ENCODE measurements at places on chromosomes 7 and 10.

- DNase-seq, result no peak
These were observed 133.4 kb upstream of the ADO start for GRCh38 chr10:62671104-62671503.

GRCh38 chr10:36388166-36388565, 737.2 kb upstream of the ANKRD30A start:
- DNase-seq, result no peak

GRCh38 chr10:47401874-47402640, 18.0 kb upstream of the ZNF488 start:
- no peak for DNase-seq

DNA sequence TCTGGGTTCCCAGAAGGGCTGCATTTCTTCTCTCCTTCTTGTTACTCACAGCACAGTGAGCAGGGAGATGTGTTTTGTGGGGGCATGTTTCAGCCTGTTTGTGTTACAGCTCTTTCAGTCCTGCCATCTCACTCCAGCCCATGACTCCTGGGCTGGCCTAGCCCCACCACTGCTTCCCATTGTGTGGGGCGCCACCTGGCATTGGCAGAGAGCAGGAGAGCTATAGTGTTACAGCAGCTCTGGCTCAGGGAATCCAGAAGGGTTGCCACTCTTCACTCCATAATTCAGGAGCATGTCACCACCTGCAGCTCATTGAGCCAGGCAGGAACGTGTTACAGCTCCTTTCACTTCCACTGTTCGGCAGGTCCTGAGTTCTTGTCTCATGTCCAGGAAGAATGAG, 30.0 kb downstream of the CLDN12 start:
- no peak for DNase-seq

- DNase-seq, result no peak
These were observed 982.8 kb upstream of the SORCS1 start for GRCh38 chr10:108147346-108147745.

DNA sequence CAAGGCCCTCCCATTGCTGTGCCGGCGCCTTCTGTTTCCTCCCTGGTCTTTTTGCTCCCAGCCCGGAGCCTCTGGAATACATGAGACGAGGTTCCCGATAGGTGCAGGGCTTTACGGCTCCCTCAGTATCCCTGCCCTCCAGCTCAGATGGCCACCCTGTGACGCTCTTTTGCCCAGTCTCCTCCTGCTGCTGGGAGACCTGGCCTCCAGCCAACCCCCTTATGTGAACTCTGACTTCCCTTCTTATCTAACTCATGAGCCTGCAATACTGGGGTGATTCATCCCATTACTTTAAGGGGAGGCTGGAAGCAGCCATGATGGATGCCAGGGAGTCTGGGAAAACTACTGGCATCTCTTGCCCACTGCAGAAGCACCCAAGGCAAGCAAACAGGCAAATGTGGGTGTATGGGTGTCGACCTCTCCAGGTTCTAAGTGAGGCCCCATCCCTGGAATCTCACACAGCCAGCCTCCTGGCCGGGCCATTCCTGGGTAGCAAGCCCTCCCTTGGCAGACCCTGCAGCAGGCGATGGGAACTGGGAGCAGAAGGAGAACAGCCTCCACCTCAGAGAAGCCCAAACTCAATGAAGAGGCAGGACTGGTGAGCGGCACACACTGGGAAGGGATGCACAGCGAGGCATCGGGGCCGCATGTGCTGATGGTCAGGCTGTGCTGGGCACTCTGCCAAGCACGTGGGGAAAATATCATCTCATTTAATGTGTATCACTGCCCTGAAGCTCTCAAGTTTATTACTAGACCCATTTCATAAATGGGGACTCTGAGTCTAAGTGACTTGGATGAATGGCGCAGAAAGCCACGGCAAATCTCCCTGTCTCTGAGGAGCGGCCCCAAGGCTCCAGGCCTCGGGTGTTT, 97.5 kb downstream of the FAM53B start:
- DNase-seq, result no peak

GRCh38 chr10:109982123-109982522, 25.7 kb upstream of the ADD3 start:
- DNase-seq, result no peak

DNA sequence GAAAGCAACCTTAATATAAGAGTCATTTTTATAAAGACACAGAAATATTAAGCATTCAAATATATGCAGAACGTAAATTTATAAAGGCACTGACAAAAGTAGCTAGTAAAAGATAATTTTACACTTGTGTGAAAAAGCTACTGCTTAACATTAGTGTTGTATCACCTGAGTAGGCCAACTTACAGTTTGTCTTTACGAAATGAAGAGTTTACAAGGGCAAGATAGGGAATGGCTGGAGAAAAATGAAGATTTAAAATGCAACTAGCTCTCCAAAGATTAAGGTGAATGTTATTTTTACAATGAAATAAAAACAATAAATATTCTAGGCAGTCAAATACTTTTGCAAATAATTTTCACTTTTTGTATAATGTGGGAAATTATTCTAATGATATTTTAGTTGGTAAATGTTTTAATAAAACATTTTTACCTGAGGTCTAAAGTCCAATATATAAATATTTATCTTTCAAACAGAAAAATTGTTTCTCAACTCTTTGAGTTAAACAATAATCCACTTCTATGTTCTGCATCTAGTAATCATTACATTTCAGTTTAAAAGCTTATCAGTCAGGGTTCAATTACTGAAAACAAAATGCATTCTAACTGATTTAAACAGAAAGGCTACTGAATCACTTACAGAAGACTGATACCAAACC, 382.6 kb downstream of the IPMK start:
- no peak for DNase-seq

DNA sequence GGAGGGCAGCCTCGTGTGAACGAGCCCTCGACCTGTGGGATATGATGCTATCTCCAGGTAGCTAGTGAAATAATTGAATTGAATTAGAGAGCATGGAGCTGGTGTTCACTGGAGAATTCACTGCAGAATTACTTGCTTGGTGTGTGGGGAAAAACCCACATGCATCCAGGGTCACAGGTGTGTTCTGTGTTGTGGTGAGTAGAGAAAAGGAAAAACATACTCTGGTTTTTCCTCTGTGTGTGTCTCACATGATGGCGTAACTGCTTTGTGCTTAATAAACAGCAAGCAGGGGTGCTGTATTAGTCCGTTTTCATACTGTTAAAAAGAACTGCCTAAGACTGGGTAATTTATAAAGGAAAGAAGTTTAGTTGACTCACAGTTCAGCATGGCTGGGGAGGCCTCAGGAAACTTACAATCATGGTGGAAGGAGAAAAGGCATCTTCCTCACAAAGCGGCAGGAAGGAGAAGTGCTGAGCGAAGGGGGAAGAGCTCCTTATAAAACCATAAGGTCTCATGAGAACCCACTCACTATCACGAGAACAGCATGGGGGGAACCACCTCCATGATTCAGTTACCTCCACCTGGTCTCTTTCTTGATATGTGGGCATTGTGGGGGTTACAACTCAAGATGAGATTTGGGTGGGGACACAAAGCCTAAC, 62.6 kb downstream of the TACR2 start:
- no peak for DNase-seq

DNA sequence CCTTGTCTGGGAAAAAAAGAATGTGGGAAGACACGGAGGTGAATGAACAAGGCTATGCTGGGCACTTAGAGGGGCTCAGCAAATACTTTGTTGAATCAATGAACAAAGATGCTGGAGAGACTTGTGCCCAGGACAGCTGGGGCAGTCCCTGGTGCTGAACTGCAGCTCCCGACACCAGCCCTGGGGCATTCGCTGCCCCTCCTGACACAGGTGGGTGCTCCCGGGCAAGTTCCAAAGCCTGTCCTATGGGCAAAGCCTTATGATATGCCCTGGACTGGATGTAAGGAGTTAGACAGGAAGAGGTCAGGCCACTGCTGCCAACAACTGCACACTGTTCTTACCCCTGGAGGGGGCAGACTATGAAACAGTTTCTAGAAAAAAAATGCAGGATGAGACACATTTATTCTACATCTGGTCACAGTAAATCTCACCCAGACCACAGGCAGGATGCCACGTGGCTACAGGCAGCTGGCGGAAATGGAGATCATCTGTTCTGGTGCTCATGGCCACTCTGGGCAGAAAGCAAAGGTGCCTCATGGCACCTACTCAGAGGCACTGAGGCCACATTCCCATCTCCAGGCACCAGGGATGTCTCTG, 21.9 kb upstream of the FRAT2 start:
- no peak for DNase-seq

DNA sequence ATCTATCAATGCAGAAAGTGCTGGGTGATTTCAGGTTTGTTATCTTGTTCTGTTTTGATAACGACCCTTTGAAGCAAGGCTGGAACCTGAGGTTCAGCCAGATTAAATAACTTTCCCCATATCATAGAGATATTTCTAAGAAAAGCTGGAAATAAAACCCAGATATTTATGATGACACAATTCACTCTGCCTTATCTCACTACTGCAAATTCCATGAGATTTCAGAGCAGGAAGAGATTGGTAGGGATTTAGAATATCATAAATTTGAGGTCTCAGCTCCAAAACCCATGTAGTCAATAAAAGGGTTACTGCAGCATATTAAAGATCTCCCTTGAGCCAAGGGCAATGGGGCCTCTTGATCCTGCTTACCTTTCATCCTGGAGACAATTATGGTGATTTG, 692.5 kb upstream of the IGFBP3 start:
- no peak for DNase-seq

DNA sequence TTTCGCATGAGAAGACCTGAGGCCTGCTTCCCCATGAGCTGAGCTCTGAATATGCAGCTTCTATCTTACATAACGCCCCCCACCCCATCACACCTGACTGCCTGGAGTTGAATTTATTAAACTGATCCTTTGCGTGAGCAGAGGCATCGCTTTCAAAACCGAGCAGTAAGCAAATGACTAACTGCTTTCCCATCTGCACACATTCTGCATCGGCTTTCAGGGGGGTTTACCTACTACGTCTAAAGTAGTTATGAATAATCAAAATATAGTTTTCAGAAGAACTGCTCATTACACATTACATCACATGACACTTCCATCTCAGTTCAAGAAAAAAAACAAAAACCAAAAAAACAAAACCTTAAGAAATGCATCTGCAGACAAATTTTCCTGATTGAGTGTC, 54.7 kb upstream of the EGR2 start:
- no peak for DNase-seq

All from NT2/D1 (cell line).